Retina (tissue), 1 donor: ENCODE measurements at places on chromosomes 13 and 19.

DNA sequence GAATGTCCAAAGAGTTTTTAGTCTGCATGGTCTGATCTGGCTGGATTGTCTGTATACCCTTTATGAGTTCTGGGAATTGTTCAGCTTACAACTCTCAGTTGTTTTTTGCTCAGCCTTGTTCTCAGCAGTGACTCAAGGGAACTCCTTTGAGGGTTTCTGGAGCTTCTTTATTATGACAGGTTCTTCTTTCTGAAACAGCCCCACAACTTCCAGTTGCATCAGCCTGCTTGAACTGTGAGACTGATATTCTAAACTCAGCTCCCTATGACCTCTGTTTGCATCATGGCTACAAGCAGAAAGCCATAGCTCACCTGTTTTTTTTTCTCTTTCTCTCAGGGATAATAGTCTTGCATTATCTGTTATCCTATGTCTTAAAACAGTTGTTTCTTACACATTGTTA lies 85.0 kb downstream of the TDRD3 start:
- DNase-seq: no peak

DNA sequence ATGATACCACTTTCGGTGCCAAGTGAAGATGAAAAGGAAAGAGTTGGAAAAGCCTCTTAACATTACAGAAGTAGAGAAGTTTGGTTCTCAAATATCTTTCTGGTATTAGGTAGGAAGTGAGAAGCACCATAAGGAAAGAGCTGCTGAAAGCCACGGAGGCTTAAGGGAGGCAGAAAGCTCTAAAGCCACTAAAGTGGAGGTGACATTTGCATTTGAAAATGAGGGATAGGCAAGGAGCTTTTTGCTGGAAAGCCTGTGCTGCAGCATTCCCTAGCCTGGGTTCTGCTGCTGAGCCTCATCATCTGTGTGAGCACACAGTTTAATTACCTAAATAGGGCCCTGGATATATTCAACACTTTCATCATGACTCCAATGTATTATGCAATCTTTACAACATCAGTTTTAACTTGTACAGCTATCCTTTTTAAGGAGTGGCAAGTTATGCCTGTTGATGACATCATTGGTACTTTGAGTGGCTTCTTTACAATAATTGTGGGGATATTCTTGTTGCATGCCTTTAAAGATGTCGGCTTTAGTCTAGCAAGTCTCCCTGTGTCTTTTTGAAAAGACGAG lies 315.4 kb downstream of the RBM26 start:
- no peak for DNase-seq

DNA sequence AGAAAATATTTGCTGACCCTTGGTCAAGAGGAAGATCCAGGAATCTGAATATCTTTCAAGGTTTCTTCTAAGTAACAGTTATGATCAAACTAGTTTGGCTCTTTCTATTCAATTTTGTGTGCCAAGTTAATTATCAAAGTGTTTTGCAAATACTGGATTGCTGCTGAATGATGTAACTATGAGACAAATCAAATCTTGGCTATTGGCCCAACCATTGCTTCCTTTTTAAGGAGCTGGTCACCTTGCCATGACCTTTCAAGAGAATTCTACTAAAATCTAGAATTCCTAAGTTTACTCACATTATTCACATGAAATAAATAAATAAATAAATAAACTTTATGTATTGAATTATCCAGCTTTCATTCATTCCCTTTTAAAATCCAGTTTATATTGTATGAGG lies 371.8 kb downstream of the SLITRK6 start:
- no peak for DNase-seq

GRCh38 chr19:14544047-14544446 lies 14.7 kb downstream of the TECR start:
- DNase-seq: no peak

GRCh38 chr13:45779901-45780300 lies 71.7 kb downstream of the SIAH3 start:
- DNase-seq: no peak

- no peak for DNase-seq
Observed at GRCh38 chr13:57409121-57409520, 222.4 kb upstream of the PCDH17 start.

DNA sequence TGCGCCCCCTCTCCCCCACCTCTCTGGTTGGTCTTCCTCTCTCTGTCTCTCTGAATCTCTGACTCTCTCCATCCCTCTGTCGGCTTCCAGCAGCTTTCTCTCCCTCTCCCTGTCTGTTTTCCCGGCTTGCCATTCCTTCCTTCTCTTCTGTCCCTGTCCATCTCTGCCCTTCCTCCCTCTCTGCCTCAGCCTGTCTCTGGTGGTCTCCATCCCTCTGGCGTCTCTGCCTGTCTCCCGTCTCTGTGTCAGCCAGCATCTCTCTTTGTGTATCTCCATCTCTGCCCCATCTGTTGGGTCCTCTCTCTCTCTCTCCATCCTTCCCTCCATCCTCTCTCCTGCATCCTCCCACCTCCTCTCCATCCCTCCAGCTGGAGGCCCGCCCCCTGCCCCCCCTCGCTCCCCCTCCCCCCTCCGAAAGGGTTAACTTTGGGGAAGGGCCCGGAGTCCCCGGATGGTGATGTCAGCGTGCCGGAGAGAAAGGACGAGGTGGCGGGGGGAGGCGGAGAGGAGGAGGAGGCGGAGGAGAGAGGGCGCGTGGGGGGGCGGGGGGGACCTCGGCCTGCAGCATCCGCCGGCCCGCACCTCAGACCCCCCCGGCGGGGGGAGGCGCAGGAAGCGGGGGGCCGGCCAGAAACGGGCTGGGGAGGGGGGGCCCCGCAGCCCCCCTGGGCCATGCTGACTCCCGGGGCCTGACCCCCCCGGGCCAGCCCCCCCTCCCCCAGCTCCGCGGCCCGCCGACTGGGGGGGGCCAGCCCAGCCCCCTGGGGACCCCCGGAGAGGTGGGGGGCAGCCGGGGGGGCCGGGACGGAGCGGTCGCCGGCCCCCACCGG lies at the start of gene BRSK1:
BRSK1 (plus strand) TSS at position 450 of the 830 bp plus-strand sequence. CDS start 446 bp downstream, outside the sequence.
- DNase-seq: peak; percentile 52

DNA sequence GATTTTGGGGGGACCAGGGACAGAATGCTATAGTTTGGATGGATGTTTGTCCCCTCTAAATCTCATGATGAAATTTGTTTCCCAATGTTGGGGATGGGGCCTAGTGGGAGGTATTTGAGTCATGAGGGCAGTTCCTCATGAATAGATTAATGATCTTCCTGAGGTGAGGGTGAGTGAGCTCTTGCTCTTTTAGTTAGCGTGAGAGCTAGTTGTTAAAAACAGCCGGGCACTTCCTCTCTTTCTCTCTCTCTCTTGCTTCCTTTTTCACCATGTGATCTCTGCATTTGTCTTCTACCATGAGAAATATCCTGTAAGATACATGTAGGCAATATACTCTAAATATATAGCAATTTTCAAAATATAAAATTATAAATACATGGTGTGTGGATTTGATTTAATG lies 290.8 kb upstream of the PCDH9 start:
- no peak for DNase-seq

GRCh38 chr19:36009633-36010379 lies 1.2 kb upstream of the SYNE4 start:
- no peak for DNase-seq

- no peak for DNase-seq
Observed at GRCh38 chr19:4555657-4556561, 3.6 kb downstream of the SEMA6B start.

GRCh38 chr19:6387372-6387771 lies 5.6 kb downstream of the GTF2F1 start:
- DNase-seq: no peak

DNA sequence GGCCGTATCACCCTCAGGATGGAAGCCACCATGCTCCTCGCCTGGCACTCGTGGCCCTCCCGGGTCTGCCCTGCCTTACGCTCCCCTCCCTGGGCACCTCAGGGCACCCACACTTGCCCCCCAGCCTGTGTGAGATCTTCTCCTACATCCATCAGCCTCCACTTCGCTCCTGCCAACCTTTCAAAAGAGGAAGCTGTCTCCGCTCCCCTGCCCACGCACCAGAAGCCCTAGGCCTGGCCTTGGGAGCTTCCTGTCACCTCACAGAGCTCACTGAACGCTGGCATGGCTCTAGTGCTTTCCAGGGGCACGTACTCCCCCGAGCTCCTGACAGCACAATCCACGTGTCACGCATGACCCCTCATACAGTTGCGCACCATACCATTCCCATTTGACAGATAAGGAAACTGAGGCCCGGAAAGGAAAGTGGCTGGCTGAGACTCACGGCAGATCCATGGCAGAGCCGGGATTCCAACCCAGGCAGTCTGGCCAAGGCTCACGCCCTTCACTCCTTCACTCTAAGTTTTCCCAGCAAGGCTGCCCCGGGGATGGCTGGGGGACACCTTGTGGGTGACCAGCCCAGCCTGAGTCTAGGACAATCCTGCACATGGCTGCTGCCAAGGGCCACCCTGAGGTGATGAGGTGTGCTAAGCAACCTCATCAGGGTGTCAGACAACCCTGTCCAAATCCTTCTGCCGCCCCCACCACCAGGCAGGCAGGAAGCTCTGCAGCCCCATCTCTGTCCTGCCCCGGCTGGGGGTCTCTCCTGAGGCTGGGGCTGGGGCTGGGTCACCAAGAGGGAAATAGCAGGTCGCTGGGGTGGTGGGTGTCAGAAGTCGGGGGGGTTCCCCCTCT lies 19.3 kb downstream of the PPP1R12C start:
- DNase-seq: no peak

GRCh38 chr13:76293346-76293745 lies 592.9 kb downstream of the KCTD12 start:
- no peak for DNase-seq

GRCh38 chr13:98658131-98658530 lies 81.2 kb upstream of the STK24 start:
- no peak for DNase-seq
